ENCODE measurements at places on chromosomes 12 and 14. TPM values are rescaled to one million over a fixed set of nuclear protein-coding genes. Genes with fewer than 3 reads are reported as not detected.

Gene GUCY2C
- 94.8 TPM for total RNA-seq

GRCh38 chr14:73240816-73241480 is 3.6 kb downstream of the PAPLN start:
- DNase-seq, result no peak

Gene DTX1
- 0.67 TPM for total RNA-seq

DNA sequence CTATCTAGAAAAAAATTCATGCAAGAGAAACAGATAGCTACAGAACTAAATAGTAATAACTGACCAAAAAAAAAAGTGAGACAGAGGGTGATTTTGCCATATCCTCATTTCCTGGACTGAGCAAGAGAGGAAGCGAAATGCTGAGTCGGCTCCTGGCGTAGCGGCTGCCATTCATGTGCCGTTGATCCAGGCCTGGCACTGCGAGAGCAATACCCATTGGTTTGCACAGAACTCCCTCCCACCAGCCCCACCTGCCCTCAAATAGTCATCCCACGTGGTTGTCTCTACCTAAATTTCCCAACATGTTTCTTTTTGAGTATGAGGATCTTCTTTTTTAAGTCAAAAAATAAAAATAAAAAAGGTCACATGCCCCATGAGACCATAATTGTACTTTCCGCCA is 9.4 kb upstream of the WNT5B start:
- DNase-seq, result peak; percentile 68

Gene CLEC9A
- total RNA-seq, result 0.39 TPM

Gene SLC5A8
- total RNA-seq, result 0.07 TPM

Gene OTOGL
- 0.10 TPM for total RNA-seq

DNA sequence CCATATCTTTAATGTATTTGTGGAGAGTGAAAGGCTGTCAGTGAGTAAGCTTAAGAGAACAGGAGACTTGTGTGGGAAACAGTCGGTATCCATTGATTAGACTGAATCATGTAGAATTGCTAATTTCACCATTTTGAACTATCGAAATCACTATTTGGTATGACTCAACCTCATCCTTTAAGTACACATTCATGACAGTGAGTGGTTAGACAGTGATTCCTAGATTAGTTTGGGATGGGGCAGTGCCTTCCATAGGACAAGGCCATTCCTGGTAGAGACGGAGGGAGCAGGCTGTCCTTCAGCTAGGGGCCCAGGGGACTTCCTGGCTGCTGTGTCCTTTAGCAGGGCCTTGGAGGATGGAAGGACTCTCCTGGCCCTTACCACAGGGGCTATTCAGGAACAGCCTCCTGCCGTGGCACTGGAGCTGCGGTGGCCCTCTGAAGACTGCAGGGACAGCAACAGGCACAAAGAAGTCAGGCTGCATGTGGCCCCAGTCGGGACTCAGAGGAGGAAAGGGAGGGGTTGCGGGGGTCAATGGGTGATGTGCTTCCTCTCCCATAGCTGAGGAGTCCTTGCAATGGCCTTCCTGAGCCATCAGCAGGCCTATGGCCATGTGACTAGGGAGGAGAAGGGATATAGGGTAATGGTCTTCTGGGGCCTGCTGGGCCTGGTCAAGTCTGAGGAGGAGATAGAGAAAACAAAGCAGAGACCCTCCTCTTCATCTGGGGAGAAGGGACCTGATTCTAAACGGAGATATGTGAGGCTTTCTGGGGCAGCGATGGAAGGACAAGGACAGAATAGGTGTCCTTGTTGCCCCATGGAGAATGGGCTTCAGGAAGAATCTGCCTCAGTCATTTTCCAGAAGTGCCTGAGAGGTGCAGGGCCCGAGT is 11.2 kb downstream of the SERPINA1 start:
- no peak for DNase-seq

Gene CRACR2A
- 69.7 TPM for total RNA-seq

GRCh38 chr14:44477953-44478352 is 29.1 kb downstream of the FSCB start:
- DNase-seq, result no peak

Gene KRT85
- total RNA-seq, result not detected

- DNase-seq, result no peak
Measured at GRCh38 chr12:60035835-60036234, 440.0 kb downstream of the SLC16A7 start.

DNA sequence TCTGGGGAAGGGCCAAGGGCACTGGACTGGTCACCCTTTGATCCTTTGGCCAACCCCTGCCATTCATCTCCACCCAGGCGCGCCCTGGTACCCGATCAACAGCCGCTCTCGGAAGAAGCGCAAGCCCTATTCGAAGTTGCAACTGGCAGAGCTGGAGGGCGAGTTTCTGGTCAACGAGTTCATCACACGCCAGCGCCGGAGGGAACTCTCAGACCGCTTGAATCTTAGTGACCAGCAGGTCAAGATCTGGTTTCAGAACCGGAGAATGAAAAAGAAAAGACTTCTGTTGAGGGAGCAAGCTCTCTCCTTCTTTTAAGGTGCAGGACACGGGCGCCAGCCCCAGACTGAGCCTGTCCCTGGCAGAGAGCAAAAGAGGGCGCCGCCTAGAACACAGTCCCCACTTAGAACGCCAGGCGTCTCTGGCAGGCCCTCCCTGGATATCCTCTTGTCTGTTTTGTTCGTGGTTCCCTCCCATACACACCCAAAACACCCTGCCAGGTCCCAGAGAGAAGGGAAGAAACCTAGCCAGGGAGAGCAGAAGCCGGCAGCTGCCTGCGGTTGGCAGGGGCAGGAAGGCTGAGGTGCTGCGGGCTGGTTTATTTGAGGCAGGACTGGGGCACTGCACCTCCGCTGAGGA is 1.7 kb downstream of the HOXC12 start:
- DNase-seq, result no peak

Gene SH2B3
- 20.5 TPM for total RNA-seq

DNA sequence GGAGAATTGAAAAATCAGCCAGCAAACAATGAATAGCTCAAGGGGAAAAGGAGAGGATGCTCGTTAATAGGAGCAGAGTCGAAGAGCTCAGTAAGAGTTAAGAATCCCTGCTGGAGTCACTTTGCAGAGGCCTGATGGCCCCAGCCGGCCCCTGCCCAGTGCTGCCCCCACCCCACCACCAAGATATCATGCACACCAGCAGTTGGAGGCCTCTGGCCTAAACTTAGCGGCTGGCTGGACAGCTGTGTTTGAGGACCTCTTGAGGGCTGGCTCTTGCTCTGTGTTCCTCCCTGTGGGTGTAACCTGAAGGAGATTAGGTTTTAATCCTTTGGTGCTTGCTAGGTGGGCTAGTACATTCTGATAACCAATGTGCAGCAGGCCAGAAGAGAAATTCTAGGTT is 142.0 kb downstream of the PLXNC1 start:
- no peak for DNase-seq

DNA sequence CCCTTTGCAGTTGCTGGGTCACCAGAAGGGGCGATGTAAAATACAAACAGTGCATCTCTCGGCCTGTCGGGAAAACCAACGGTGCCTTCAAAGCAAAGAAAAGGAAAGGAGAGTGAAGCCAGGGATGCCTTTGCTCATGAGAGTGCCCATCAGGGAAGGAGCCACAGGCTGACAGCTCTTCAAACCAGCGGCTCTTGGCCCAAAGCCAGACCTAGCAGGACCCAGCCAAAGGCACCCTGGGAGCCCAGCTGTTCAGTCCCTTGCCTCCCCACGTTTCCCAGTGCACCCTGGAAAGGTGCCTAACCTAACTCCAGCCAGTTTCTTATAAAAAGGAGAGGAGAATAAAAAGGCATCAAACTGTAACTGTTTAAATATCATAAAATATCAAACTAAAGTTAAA is 29.2 kb downstream of the PRMT8 start:
- DNase-seq, result peak; percentile 61

- DNase-seq, result no peak
Measured at GRCh38 chr12:55641595-55641994, 4.9 kb downstream of the OR10P1 start.

DNA sequence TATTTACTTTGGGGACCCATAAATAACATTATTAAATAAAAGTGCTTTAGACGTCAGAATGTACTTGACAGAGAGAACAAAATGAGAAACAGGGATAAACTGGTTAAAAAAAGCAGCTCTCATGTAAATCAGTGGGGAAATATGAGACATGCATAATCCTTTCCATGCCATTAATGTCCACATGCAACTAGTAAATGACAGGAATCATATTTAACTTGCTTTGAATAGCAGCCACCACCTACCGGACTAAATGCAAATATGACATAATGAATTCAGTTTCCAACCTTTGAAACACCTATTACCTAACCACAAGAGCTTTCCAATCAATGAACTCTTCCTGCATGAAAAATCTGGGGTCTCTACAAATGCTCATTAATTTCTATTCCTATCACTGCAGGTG is 19.6 kb downstream of the FGD6 start:
- no peak for DNase-seq

DNA sequence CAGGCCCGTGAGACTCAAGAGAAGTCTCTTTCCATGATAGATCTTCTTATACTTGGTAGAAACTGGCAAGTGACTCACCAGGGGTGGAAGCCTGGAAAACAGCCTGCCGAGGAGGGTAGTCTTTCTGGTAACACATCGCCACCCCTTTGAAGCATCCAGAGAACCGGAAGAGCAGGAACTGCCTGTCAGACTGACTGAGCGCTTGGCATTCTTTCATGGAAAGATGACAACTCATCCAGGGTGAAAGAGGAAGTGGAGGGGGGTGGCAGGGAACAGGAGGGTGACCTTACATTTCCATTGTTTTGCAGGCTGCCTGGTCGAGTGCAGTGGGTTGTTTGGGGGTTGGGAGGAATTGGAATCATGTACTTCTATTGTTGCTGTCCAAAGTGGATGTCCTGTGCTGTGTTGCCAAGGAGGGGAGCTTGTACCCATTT is 34.5 kb downstream of the PRKCH start:
- DNase-seq, result no peak

DNA sequence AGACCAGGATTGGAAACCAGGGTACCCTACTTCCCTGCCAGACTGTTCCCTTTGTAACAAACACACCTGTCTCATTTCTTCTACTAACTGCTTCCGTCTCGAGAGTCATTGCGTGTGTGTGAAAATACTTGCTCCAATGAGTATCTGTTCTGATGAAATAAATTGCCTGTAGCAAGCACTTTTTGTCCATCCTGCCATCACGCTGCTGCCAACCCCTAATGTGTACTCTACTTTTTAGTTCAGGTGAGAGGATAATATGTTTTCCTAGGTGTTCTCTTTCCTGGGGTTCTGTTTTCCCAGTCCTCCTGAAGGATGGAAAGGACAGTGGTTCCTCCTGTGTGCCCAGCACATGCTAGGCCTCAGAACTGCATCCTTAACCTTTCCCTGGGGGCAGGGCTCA is 1.0 kb downstream of the TUNAR start:
- DNase-seq, result no peak

- DNase-seq, result no peak
Measured at GRCh38 chr14:56237398-56237797, 119.2 kb downstream of the PELI2 start.

Gene BICDL1
- 6.7 TPM for total RNA-seq

- DNase-seq, result no peak
Measured at GRCh38 chr14:91100102-91100501, 13.8 kb upstream of the DGLUCY start.

Gene KERA
- not detected for total RNA-seq

- no peak for DNase-seq
Measured at GRCh38 chr12:95972832-95973456, 23.2 kb downstream of the HAL start.

Gene SOX5
- total RNA-seq, result 13.0 TPM

Gene OR5AU1
- total RNA-seq, result not detected

GRCh38 chr12:1929985-1930802 is 11.7 kb upstream of the CACNA2D4 start:
- no peak for DNase-seq

Measured in mucosa of descending colon (tissue), 3 donors.